ENCODE measurements at places on chromosomes 12 and 14.

DNA sequence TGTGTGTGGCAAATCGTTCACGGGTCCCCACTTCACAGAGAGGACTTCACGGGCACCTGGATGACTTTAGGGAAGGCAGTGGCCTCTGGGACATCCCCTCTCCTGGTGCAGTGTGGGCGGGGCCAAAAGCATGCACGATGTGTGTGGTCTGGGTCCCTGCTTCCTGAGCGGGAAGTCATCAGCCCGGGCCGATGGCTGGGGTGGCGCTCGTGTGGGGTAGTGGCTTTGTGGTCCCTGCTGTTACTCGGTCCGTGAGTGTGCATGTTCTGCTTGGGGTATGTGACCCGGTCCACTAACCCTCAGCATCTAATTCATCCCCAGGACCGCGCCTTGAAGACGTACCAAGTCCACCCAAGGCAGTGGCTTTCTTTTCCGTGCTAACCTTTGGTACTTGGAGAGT is 142.5 kb upstream of the RTL1 start:
- no peak for DNase-seq

- no peak for DNase-seq
These were observed 22.5 kb upstream of the PGF start for GRCh38 chr14:74977901-74978385.

GRCh38 chr12:46360908-46361666 is 11.5 kb downstream of the SLC38A2 start:
- DNase-seq, result no peak

- DNase-seq, result no peak
These were observed 11.3 kb upstream of the DACT1 start for GRCh38 chr14:58626431-58626831.

DNA sequence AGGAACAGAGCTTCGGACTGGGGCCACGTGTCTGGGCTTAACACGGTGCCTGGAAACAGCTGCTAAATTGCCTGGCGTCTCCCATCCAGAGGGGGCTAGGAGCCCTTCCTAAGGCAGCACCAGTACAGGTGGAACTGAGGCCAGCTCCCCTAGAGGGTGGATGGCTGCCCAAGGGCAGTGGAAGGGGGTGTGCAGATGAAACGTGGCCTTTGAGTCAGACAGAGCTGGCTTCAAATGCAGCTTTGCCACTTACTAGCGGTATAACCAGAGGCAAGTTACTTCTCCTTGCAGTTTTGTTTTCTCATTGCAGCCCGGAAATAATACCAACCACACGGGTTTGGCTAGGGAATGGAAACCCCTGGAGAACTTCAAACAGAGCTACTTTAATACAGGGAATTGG is 59.3 kb upstream of the SLC24A4 start:
- no peak for DNase-seq

DNA sequence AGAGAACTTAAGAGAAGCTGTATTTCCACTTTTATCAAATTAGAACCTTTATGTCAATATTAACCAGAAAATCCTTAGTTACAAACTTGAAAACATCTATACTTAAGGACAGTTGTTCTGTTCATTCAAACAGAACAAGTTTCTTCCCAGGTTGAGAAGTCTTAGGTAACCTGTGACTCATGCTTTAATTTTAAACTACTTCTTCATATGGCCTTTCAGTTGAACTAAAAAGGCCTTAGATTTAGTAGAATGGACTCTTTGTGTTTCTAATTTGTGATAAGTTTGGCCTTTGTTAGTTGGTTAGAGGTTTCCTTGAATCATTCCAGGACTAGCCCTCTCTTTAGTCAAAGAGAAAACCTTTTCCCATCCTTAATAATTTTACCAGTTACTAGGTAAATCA is 274.2 kb downstream of the FUT8 start:
- DNase-seq, result no peak

DNA sequence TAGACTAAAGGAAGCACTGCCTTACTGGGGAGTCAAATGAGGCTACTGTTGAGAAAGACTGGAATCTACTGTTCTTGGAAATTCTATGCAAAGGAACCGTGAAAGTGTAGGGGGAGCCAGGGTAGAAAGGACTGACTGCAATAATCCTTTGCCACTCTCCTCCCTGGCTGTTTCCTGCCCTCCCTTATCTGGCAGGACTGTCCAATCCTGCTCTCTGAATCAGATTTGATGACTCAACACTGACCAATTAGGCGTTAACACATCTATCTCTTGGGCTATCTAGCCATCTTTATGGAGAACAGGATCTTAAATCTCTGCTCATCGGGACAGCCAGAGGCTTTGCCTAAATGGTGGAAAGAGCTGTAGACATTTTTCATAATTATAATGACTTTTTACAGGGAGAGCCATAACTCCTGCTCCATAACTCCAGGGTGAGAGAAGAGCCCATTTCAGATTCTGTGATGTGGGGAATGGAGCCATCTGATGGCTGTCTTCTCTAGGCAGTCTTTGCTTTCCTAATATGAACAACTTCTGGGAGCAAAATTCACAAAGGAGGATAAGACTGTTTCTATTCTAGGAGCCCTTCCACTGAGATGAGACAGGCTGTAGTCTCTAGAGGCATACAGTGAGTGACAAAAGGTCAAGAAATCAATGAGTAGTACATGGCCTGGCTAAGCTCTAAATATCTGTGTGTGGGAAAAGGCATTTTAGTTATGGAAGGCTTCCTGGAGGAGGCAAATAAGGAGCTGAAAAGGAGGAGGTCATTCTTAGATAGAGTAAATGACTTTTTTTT is 68.9 kb upstream of the CISTR start:
- no peak for DNase-seq

- DNase-seq, result no peak
These were observed 23.2 kb downstream of the CCND2 start for GRCh38 chr12:4296751-4297150.

DNA sequence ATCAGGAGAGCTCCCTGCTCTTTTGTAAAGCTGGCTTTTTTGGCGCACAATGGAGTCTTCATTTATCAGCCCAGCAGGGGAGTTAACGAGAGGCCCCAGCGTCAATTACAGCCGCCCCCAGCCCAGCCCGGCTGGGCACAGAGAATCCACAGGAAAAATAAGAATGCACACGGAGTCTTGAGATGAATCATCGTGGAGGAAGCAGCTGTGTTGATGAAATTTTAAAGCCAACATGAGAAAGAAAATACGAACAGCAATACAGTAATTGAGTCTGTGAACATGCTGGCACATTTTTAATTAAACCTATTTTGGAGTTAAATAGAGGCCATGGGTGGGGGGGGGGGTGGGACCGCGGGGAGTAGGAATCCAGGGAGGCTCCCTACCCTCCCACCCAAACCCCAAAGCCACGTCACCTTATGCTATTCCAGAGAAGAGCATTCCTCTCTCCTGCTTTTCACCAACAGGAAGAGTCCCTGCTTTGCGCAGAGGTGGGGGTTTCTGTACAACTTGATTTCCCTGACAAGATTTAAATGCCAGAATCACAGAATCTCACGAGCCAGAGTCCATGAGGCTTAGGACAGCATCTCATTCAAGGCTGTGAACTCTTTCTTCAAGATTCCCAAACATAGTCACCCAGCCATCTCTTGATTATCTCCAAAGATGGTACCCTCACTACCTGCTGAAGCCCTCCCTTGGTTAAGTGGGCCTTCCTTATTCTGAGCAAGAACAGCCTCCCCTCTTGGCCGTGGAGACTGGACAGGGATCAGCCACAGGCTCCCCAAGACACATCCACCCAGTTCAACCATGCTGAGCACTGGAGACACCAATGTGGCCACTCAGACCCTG is 50.3 kb downstream of the CCNK start:
- DNase-seq, result no peak

DNA sequence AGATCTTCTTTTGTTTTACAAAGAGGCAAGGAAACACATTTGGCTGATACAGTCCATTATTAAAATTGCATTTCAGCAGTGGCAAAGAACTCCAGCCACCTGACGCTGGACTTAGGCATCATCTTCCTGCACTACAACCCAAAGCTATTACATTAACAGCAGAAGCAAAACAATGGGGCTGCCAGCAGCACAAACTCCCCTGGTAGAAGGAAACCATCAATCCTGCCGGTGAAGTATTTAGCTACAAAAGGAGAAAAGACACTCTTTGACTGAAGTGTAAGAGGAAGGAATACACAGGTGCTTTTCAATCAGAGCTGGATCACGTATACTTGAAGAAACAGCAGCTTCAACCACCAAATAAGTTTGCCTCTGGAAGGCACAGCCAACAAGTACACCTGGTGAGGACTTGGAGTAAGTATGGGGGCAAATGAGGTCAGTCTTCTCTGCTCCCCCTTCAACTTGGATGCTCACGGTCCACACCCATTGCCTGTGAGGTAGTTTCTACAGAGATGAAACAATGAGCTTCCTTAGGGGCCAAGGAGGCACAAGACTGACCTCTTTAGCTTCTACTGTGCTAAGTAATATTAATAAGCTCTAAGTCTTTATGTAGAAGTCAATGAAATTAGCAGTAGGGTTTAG is 125.9 kb upstream of the FOXN3 start:
- DNase-seq, result no peak

Data from CD4-positive, alpha-beta T cell treated with Interleukin-4 for 1 hour (primary cell).